ENCODE measurements at places on chromosomes 7 and 10. TPM values are rescaled to one million over a fixed set of nuclear protein-coding genes. Genes with fewer than 3 reads are reported as not detected.

DNA sequence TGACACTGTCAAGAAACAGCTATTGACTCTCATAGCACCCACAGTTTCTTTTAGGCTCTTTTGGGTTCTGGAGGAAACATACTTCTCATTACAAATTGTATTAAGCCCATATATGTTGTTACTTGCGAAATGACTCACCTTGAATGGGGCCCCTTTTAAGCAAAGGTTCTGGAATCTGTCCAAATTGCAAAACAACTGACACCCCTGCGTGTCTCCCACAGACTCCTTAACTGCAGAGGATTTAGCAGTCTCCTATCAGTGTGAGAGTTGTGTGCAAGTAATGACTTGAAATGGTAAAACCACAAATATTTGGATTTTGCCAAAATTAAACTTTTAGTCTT is 192.3 kb downstream of the DNAJC1 start:
- DNase-seq = no peak

- no peak for DNase-seq
Observed at GRCh38 chr10:62047228-62047892, 145.9 kb downstream of the ARID5B start.

DNA sequence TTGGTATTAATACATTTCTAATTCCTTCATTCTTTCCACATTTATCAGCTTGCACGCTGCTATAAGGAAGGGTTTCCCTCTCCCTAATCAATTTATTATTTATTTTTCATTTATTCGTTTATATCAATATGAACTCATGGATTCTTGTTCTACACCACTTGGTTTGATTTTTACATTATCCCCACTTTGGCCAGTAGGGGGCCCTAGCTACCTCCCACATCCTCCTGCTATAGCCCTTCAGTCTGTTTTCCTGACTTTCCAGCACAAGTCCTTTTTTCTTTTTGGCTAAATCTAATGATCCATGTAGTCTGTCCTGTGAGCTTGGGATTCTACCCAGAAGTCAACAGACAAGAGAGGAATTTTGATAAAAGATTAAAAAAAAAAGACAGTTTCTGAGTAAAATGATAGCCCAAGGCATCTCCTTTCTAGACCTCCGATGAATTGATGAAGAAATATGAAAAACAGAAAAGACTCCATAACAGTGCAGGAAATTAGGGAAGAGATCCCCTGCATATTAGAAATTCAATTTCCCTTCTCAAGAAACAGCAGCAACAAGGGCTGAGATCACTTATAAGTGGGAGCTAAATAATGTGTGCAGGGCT is 47.7 kb downstream of the LYZL2 start:
- no peak for DNase-seq

- no peak for DNase-seq
Observed at GRCh38 chr7:128160296-128160695, 80.8 kb upstream of the LEP start.

GRCh38 chr10:11162828-11163599 is 145.3 kb downstream of the CELF2 start:
- no peak for DNase-seq

GRCh38 chr7:69665369-69665768 is 67.1 kb downstream of the AUTS2 start:
- DNase-seq = no peak

- DNase-seq = no peak
Observed at GRCh38 chr10:121862649-121863048, 65.2 kb downstream of the ATE1 start.

DNA sequence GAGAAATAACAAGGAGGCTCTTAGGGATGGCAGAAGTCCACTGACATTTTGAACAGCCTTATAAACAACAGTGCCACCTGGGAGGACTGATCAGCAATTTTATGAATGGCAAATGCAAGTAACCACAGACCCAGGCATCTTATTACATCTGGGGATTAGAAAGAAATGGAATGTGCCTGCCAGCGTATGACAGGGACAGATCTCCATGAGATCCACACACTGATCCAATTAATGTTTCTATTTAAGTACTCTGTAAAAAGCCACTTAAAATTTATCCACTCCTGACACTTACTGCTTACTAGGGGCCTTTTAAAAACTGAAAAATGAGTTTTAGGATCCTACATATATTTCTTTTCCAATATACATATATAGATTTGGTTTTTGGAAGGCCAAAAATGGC is 28.6 kb downstream of the PARD3 start:
- no peak for DNase-seq

- DNase-seq = peak; percentile 79
Observed at GRCh38 chr7:27235387-27236311, 7.0 kb upstream of the EVX1 start.

GRCh38 chr7:80324032-80324431 is 187.8 kb downstream of the GNAT3 start:
- no peak for DNase-seq

DNA sequence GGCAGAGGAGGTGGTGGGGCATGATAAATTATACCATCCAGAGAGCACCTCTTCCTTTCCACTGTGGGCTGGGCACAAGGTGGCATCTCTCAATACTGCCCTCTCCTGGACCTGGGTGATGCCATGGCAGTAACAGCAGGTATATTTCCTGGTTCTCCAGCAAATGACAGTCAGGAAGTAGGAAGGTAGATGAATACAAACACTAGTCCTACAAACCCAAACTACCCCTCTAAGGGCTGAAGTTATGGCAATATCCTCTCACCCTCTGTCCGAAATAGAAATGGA is 1004.9 kb downstream of the KCNMA1 start:
- no peak for DNase-seq

DNA sequence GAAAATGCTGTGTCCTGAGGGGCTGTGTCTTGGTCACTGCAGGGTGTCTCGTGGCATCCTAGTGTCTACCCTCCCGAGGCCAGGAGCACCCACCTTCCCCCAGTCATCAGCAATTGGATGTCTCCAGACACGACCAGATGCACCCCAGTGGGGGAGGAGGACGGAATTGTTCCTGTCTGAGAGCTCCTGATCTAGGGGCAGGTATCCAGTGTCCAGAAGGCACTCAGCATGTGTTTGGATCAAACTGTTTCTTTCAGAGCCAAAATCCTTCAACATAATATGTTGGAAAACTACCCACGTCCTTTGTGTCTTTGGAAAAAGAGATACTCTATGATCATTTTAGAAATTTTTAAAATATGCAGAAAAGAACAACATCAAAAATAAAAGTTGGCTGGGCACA is 16.9 kb downstream of the PRKRIP1 start:
- no peak for DNase-seq

DNA sequence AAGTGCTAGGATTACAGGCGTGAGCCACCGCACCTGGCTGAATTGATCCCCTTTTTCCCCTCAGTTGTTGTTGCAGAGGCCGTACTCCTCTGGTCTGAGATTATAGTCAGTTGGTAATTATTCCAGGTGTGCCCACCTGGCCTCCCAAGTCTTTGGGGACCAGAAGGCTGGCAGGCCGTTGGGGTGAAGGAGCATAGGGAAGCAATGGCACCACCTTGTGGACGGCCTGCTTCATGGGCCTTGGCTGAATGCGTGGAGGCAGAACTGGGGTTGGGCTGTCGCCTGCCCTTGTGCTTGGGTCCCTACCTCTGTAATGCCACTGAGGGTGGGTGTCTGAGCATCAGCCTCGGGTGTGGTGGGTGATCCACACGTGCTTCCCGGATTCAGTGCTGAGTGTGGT is 125.7 kb downstream of the RGS10 start:
- peak; percentile 77 for DNase-seq

DNA sequence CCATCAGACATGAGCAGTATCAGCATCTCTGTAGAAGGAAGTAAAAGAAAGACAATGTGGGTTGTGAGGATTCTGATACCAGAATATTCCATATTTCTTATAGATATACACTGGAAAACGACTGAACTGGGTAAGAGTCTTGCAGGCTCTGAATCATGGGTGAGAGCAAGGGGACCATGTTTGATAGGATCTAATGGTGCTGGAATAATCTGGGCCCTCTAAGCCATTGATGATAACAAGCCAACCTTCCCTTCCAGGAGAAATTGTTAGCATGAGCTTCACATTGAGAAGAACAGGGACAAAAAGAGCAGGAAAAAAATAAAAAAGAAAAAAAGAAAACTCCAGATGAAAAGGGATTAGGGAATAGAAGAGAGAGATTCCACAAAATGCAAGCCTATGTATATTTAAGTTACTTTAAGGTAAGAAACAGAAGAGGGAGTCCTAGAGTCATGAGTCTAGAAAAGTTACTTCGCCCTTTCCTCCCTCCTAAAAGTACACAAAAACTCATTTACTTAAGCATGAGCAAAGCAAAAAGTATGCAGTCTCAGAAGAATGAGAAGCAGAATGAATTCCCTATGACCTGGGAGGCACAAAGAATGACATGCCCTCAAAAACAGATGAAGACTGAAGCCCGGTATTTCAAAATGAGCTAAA is 181.9 kb downstream of the TMEM26 start:
- DNase-seq = no peak

- peak; percentile 80 for DNase-seq
Observed at GRCh38 chr10:6401558-6402348, 178.3 kb downstream of the PRKCQ start.

DNA sequence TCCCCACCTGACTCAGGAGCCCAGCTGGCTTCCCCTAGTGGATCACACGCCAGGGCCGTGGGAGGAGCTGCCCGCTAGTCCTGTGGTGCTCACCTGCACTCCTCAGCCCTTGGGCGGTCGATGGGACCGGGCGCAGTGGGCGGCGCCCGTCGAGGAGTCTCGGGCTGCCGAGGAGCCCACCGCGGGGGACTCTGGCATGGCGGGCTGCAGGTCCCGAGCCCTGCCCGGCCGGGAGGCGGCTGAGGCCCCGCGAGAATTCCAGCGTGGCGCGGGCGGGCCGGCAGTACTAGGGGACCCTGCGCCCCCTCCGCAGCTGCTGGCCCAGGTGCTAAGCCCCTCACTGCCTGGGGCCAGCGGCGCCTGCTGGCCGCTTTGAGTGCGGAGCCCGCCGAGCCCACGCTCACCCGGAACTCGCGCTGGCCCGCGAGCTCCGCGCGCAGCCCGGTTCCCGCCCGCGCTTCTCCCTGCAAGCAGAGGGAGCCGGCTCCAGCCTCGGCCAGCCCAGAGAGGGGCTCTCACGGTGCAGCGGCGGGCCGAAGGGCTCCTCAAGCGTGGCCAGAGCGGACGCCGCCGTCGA is 367.9 kb downstream of the TYW1 start:
- peak; percentile 68 for DNase-seq

The SYT15B gene
- 0.36 TPM for total RNA-seq

The CHST12 gene
- total RNA-seq = 6.6 TPM

The CLDN4 gene
- total RNA-seq = 0.15 TPM
